WTC11 (cell line): ENCODE measurements at places on chromosomes 13 and 19. TPM values are rescaled to one million over a fixed set of nuclear protein-coding genes. Genes with fewer than 3 reads are reported as not detected.

- DNase-seq = no peak
These were observed 3.4 kb downstream of the NUDT15 start for GRCh38 chr13:48040896-48041295.

DNA sequence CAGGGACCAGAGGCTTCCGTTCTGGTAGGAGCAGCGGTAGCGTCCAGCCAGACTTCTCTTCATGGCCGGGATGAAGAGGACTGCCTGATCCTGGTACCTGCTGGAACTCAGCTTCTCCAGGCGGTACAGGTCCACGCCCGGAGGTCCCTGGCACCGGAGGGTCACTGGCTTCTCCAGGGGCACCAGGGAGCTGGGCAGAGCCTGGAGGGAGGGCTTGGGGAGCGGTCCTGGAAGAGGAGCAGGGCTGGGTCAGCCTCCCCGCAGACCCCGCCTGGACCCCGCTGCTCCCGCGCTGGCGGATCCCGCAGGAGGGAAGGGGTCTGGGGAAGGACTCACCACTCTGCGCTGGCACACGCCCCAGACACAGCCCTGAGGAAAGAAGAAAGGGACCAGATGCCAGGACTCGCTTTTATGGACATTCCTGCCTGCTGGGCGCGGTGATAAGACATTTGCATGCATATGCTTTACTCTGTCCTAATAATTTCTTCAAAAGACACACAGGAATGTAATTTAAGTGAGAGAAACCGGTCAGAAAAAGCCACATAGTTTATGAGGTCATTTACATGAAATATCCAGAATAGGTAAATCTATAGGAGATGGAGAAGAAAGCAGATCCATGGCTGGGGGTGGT lies 5.8 kb downstream of the GP6 start:
- DNase-seq = no peak

Gene CEACAM21
- total RNA-seq = 0.35 to 0.55 TPM in 2 of 3 replicates, not detected in the other

GRCh38 chr19:56301886-56302620 lies 12.6 kb downstream of the ZSCAN5A start:
- no peak for DNase-seq

GRCh38 chr19:10811391-10812111 lies 24.5 kb downstream of the TMED1 start:
- no peak for DNase-seq

DNA sequence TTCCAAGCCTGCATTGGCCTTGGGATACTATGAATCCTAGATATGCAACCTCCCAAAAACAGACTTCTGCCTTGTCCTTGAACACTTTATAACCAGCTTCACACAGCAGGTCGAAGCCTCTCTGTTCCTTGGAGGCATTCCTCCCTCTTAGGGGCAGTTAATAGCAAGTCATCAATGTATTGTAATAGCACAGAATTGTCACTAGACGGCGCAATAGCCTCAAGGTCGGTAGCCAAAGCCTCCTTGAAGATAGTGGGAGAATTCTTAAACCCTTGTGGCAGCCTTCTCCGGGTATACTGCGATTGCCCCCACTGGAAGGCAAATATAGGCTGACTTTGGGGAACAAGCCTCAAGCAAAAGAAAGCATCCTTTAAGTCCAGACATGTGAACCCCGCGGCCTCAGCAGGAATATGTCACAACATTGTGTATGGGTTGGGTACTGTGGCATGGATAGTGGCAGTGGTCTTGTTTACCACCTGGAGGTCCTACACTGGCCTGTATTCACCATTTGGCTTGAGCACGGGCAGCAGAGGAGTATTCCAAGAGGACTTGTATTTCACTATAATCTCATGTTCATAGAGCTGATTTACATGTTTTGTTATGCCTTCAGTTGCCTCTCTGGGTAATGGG lies 61.1 kb downstream of the ZNF431 start:
- peak; percentile 34 for DNase-seq

Gene ZNF583
- 1.1 to 2.3 TPM (median 1.6 TPM) in 3 replicates for total RNA-seq

- DNase-seq = no peak
These were observed 133.4 kb upstream of the SPACA7 start for GRCh38 chr13:112242777-112243176.

Gene NDFIP2
- 23.1 to 28.1 TPM (median 26.6 TPM) in 3 replicates for total RNA-seq

DNA sequence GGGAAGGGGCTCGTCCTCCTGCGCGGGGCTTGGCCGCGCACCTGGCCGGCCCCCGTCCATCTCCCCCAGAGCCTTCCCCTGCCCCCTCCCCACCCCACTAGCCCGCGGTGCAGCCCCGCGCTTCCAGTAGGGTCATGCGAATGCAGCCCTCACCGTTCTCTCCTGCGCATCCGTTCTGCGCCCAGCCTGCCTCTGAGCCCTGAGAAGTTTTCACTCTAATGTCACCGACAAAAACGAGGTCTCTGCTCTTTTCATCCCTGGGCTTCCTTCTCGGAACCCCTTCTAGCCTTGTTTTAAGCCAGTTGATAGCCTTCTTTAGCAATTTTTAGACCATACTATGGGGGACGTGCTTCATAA lies 97.4 kb downstream of the ATP8A2 start:
- DNase-seq = no peak

DNA sequence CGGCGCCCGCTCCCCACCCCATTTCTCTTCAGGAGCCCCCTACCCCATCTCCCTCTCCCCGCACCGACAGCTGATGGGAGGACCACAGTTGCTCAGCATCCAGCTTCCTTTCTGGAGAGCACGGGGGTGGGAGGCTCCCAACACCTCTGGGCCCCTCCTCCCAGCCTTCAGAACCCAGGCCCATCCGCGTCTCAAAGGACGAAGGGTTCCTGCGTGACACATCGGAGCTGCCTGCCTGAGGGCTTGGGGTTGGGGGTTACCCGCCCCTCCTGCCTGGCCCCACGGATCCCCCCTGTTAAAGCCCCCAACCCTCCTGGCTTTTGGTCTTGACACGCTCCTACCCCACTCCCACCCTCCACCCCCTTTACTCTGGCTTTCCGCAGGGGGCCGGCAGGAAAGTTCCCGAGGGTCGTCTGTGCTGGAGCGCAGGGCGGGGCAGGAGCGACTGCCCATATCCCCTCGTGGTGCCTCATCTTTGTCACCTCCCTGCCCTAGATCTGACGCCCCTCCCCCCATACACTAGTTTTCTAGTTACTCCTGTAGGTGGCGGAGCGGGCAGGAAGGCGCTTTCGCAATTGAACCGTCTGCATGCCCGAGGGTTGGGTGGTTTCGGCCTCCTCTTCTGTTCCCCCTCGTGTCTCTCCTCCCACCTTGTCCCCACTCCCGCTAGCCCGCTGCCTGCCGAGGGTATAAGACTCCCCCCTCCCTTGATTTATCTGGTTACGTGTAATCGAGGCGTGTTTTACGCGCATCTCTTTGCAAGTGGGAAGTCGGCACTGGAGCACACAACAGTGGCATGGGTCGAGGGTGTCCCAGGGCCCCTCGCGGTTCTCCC lies 924 bp downstream of the TRAPPC5 start:
- peak; percentile 84 for DNase-seq

DNA sequence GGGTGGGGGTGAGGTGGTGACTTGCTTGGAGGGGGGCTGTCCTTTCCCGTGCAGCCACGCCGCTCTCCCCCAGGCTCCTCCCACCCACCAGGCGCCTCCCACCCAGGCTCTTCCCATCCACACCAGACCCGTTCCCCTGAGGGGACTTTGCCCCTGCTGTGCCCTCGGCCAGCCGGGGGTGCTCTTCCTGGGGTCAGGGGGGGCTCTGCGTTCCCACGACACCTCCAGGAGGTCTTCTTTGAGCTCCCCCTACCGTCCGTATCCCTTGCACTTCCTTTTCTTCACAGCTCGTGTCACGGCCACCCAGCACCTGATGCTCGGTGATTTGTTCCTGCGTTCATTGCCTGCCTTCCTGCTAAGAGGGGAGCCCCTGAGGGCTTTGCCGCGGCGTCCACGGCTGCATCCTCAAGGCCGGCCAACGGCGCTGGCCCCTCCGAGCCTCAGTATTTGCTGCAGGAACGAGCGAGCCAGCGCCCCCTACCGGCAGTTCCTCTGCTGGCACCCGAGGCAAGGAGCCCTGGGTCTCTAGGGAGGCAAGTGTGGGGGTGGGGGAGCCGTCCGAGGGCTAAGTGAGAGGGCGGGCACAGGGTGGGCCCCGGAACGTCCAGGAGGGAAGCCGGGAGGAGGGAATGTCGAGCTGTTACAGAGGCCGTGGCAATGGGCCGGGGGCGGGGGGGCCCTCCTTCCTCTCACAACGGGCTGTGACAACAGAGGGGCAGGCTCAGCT lies 11.8 kb downstream of the LRRC4B start:
- peak; percentile 98 for DNase-seq

DNA sequence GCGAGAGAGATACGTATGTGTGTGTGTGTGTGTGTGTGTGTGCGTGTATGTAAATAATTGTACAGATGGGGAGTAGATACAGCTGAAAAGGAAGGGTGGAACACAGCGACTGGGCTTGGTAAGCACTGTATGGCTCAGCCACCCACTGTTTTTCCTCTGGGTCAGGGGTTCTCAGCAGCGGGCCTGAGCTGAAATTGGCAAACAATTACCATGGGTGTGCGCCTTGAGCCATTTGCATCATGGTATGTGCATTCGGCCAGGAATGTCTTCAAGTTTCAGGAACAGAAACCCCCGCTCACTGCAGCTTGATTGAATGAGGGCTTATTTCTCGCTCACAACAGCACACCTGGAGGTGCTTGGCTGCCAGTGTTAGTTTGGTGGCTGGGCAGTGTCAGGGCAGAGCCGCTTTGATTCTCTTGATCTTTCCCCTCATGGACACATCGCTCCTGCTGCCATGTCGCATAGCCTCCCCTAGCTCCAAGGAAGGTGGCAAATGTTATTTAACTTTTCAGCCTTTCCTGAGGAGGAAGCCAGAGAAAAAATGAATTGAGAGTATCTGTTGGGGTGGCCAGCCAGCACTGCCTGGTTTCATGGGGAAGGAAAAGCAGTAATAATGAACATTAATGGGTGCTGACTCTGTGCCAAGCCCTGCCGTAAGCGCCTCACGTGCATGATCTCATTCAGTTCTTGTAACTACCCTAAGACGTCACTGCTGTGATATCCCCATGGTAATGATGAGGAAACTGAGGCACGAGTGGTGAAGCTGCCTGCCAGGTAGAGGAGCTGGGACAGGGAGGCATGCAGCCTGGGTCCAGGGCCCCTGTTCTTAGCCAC lies 126.9 kb downstream of the SIPA1L3 start:
- DNase-seq = peak; percentile 53

Gene PLIN5
- total RNA-seq = 3.3 to 4.2 TPM (median 3.9 TPM) in 3 replicates

GRCh38 chr19:3413796-3414327 lies 47.5 kb downstream of the NFIC start:
- no peak for DNase-seq

DNA sequence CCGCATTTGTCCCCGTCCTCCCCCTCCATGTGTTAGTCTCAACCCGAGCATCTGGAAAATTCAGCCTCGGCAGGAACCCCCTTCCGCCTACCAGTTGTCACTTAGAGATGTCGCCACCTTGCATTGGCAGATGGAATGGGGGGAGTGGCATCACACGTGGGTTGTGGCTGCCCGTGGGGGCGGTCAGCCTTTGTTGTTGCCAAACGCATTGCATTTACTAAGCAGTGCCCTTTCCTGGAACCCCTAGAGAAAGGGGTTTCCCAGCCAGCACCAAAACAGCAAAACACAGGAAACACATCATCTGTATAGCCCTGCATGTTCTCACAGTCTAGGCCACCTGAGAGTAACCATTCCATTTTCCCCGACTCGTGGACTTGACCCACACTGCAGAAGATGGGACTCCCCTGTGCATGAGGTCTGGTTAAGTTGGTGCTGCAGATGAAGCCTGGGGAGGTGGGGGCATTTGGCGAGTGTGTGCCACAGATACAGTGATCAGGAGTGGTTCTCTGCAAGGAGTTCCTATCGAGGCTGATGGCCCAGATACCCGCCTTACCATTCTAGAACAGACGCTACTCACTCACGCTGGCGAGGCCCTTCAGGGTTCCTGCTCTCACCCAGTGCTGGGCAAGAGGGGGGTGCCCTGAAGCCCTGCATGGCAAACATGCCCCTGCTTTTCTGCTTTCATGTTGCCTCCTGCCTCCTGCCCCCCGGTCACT lies 38.3 kb downstream of the TMED1 start:
- no peak for DNase-seq

Gene ASF1B
- total RNA-seq = 37.1 to 40.4 TPM (median 38.4 TPM) in 3 replicates

Gene INSL3
- 0.79 to 1.2 TPM (median 1.2 TPM) in 3 replicates for total RNA-seq

- no peak for DNase-seq
These were observed 49.8 kb upstream of the TDRD3 start for GRCh38 chr13:60347174-60347573.

GRCh38 chr19:34904664-34905527 lies 21.8 kb upstream of the ZNF30 start:
- DNase-seq = peak; percentile 52

Gene CDC42EP5
- total RNA-seq = 11.5 to 19.8 TPM (median 18.3 TPM) in 3 replicates

- no peak for DNase-seq
These were observed 29.3 kb upstream of the TNFAIP8L1 start for GRCh38 chr19:4609878-4610511.
